ENCODE measurements at places on chromosomes 13 and 19. TPM values are rescaled to one million over a fixed set of nuclear protein-coding genes. Genes with fewer than 3 reads are reported as not detected.

GRCh38 chr13:113295776-113296175, 1.3 kb upstream of the LAMP1 start:
- peak overlapping the region; percentile 89 for H3K4me3 ChIP-seq
- peaks cover 18% of the 10 kb centered on the region for H3K27me3 ChIP-seq
- no peak for DNase-seq
- peak overlapping the region; percentile 100 for H3K27ac ChIP-seq

DNA sequence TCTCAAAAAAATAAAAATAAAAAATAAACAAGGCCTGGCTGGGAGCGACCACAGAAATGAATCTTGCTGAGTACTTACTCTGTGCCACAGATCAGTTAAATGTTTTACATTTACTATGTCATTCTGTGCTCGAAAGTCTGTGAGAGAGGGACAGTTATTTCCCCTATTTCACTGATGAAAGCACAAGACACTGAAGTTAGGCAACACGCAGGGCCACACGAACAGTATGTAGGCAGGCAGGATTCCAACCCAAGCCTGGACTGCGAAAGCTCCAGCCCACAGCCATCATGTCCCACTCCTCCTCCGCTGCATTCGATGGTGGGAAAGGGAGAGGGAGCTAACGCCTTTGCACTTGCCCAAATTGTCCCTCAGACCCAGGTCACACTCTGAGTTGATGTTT, 34.2 kb downstream of the RUBCNL start:
- no peak overlapping the region for H3K4me3 ChIP-seq
- peaks cover 23% of the 10 kb centered on the region for H3K4me1 ChIP-seq
- DNase-seq: no peak
- no peak overlapping the region for H3K27ac ChIP-seq
- peaks cover 29% of the 10 kb centered on the region for H3K36me3 ChIP-seq

GRCh38 chr19:37551129-37551993, 43.2 kb downstream of the ZNF571 start:
- peak overlapping the region; percentile 76 for H3K27ac ChIP-seq
- H3K36me3 ChIP-seq: peaks cover 44% of the 10 kb centered on the region
- peak; percentile 70 for DNase-seq

DNA sequence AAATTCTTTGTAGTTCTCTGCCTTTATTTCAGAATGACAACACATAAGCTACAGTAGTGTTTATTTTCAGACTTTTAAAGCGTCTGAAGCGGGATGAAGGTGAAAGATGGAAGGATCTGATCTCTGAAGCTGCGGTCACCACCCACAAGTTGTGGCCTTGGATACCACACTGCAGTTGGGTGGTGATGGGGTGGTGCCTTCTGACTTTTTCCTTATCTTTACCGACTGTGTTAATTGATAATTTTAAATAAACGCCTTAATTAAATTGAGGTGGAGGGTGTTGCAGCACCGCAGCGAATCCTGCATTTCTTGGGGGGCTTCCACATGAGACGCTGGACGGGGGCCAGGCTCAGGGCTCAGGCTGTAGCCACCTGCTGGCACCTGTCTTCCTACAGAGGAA, 1.3 kb downstream of the TFDP1 start:
- no peak for DNase-seq
- H3K4me1 ChIP-seq: peaks cover 46% of the 10 kb centered on the region
- peak overlapping the region; percentile 90 for H3K4me3 ChIP-seq
- H3K27ac ChIP-seq: peak overlapping the region; percentile 92

DNA sequence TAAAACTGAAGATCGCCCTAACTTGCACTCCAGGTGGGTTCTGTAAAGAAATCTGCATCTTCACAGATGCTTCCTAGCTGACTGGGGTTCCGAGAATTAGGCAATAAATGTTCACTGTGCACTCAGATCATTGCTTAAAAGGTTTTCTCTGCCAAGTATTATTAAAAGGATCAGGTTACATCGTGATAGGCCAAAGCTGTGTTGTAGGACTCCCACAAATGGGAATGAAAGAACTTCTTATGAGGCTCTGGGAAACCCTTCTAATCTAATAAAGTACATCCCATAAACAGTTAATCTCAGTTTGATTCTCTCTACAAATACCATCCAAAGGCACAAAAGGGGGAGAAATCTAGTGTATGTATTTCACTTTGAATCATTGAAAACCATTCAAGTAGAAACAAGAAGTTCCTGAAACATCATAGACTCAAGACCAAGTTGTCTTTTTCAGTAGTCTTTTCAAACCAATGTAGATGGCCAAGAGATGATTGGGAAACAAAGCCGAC, 7.1 kb upstream of the POU4F1 start:
- H3K4me3 ChIP-seq: no peak overlapping the region
- no peak for DNase-seq
- H3K27ac ChIP-seq: no peak overlapping the region
- peaks cover 4% of the 10 kb centered on the region for H3K36me3 ChIP-seq
- H3K4me1 ChIP-seq: peaks cover 51% of the 10 kb centered on the region

GRCh38 chr13:85462792-85463425, 336.3 kb downstream of the SLITRK6 start:
- no peaks in the 10 kb centered on the region for H3K4me1 ChIP-seq
- H3K36me3 ChIP-seq: no peaks in the 10 kb centered on the region
- no peaks in the 10 kb centered on the region for H3K27me3 ChIP-seq
- no peak overlapping the region for H3K27ac ChIP-seq

- H3K36me3 ChIP-seq: peaks cover 9% of the 10 kb centered on the region
- H3K27me3 ChIP-seq: no peaks in the 10 kb centered on the region
- peaks cover 66% of the 10 kb centered on the region for H3K4me1 ChIP-seq
- peak overlapping the region; percentile 96 for H3K27ac ChIP-seq
- peak; percentile 66 for DNase-seq
- H3K4me3 ChIP-seq: peak overlapping the region; percentile 95
Observed at GRCh38 chr19:18322318-18322758, 538 bp downstream of the LSM4 start.

ZNF615 gene
- total RNA-seq: 10.2 TPM

DNA sequence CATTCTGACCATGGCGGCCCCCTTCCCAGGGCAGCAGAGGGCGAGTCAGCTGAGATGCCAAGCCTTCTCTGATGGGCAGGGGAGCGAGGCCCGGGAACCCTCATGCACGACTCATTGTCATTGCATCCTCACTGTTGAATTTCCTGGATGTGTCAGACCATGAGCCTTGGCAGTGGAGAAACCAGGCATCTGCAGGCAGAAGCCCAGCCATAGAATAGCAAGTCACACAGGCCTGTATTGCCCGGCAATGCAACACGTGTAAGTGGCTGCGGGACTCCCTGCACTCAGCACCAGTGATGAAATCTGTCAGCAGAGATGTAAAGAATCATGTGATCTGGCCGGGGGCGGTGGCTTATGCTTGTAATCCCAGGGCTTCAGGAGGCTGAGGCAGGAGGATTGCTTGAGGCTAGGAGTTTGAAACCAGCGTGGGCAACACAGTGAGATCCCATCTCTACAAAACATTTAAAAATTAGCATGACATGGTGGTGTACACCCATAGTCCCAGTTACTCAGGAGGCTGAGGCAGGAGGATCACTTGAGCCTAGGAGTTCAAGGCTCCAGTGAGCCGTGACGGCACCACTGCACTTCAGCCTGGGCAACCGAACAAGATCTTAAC, 199.7 kb downstream of the KATNAL1 start:
- peaks cover 11% of the 10 kb centered on the region for H3K4me1 ChIP-seq
- no peak for DNase-seq
- no peaks in the 10 kb centered on the region for H3K36me3 ChIP-seq
- no peak overlapping the region for H3K27ac ChIP-seq
- H3K27me3 ChIP-seq: no peaks in the 10 kb centered on the region
- no peak overlapping the region for H3K4me3 ChIP-seq

TICAM1 gene
- 20.5 TPM for total RNA-seq

- no peak for DNase-seq
- peaks cover 10% of the 10 kb centered on the region for H3K36me3 ChIP-seq
- H3K27ac ChIP-seq: peak overlapping the region; percentile 11
- no peaks in the 10 kb centered on the region for H3K4me1 ChIP-seq
- no peak overlapping the region for H3K4me3 ChIP-seq
Observed at GRCh38 chr13:31814536-31814935, 75.2 kb downstream of the RXFP2 start.

HSH2D gene
- total RNA-seq: 37.2 TPM

POMP gene
- 70.8 TPM for total RNA-seq

GRCh38 chr19:1585243-1585580, 7.5 kb downstream of the MBD3 start:
- no peaks in the 10 kb centered on the region for H3K27me3 ChIP-seq
- peaks cover 3% of the 10 kb centered on the region for H3K36me3 ChIP-seq
- H3K27ac ChIP-seq: no peak overlapping the region
- H3K4me3 ChIP-seq: no peak overlapping the region
- DNase-seq: no peak

DNA sequence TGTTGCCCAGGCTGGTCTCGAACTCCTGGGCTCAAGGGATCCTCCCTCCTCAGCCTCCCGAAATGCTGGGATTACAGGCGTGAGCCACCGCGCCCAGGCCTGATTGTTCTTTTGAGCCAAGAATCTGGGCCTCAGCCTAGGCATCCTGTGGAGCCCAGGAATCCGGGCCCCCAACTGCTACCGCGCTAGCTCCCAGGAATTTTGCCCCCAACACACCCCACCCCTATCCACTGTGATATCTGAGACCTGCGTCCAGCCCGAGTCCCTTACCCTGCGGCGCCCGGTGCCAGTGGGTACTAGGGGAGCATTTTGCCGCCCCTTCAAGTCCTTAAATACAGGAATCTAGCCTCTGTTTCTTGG, 838 bp upstream of the MYADM start:
- H3K4me1 ChIP-seq: peaks cover 47% of the 10 kb centered on the region
- H3K27me3 ChIP-seq: no peaks in the 10 kb centered on the region
- H3K27ac ChIP-seq: peak overlapping the region; percentile 39
- peak overlapping the region; percentile 96 for H3K4me3 ChIP-seq

DNA sequence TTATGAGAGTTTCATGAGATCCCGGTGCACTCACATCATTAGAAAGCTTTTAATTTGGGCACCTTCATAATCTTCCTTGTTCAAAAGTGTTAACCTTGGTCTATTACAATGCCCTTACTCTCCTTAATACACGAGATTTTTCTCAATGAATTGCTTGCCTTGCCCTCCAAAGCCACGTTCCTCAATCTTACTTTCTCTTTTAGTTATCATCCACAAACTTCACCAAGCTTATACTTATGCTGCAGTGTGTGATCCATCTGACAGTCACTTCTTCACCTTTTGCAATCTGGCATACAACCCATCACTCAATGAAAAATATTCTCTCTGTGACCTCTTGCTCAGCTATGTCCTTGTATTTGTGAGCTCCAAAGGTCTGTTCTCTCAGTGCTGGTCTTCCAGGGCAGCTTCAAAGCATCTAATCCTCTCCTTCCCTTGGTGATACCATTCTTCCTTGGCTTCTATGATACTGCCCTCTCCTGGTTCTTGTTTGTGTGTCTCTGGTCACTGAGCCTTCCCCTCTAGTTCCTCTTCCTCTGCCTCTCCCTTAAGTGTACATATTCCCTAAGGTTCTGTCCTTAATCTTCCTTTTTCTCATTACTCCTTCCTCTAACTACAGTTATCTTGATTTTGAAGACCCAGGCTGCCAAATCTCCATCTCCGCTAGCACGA, 202.2 kb upstream of the STARD13 start:
- no peak overlapping the region for H3K4me3 ChIP-seq
- no peak for DNase-seq
- no peak overlapping the region for H3K27ac ChIP-seq
- no peaks in the 10 kb centered on the region for H3K4me1 ChIP-seq
- H3K36me3 ChIP-seq: no peaks in the 10 kb centered on the region

GRCh38 chr19:24101459-24102115, 14.6 kb downstream of the ZNF254 start:
- H3K27me3 ChIP-seq: no peaks in the 10 kb centered on the region
- H3K36me3 ChIP-seq: peaks cover 21% of the 10 kb centered on the region
- H3K27ac ChIP-seq: no peak overlapping the region
- peaks cover 11% of the 10 kb centered on the region for H3K4me1 ChIP-seq

DNA sequence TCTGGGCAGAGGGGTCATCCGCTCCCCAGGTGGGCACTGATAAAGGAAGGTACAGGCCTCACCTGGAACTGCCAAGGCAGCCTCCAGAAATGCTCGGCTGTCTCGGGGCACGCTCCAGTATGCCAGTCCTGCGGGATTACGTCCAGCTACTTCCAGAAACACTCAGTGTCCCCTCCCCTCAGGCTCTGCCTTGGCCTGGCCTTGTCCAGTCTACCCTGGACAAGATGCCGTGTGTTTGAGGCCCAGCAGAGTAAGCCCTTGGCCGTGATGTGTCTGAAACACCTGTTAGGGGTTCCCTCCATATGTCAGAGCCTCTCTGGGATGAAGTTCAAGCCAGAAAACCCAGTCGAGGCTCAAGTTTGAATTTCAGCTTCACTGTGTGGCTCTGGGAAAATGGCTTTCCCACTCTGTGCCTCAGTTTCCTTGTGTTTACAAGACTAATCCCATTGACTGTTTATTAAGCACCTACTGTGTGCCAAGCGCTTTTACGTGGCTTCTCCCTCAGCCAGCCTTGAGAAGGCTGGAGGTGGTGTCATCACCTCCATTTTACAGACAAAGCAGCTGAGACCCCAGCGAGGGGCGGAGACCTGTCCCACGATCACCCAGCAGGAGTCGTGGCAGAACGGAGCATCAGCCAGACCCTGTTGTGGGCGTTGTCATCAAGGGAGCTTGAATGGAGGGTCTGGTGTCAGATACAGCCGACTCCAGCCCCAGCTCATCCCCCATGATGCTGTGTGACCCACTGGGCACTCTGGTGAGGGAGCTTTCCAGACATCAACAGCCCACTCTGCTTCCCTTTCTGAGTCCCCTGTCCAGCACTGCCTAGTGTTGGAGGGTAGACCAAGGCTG, 2.0 kb upstream of the PIK3R2 start:
- peaks cover 24% of the 10 kb centered on the region for H3K4me1 ChIP-seq
- H3K27ac ChIP-seq: peak overlapping the region; percentile 64
- DNase-seq: no peak
- peak overlapping the region; percentile 79 for H3K4me3 ChIP-seq
- H3K36me3 ChIP-seq: peaks cover 4% of the 10 kb centered on the region

- H3K27me3 ChIP-seq: peaks cover 14% of the 10 kb centered on the region
- no peaks in the 10 kb centered on the region for H3K36me3 ChIP-seq
- H3K4me1 ChIP-seq: no peaks in the 10 kb centered on the region
Observed at GRCh38 chr13:39273953-39274738, 235.9 kb downstream of the NHLRC3 start.

- peaks cover 9% of the 10 kb centered on the region for H3K36me3 ChIP-seq
- no peak for DNase-seq
- H3K4me1 ChIP-seq: no peaks in the 10 kb centered on the region
- no peak overlapping the region for H3K4me3 ChIP-seq
- H3K27ac ChIP-seq: no peak overlapping the region
Observed at GRCh38 chr13:77789376-77789775, 91.9 kb downstream of the SLAIN1 start.

- H3K4me3 ChIP-seq: no peak overlapping the region
- no peaks in the 10 kb centered on the region for H3K4me1 ChIP-seq
- peaks cover 6% of the 10 kb centered on the region for H3K27me3 ChIP-seq
- no peak for DNase-seq
- no peaks in the 10 kb centered on the region for H3K36me3 ChIP-seq
Observed at GRCh38 chr13:44149821-44150220, 223.8 kb upstream of the SERP2 start.

- peaks cover 5% of the 10 kb centered on the region for H3K4me1 ChIP-seq
- no peaks in the 10 kb centered on the region for H3K36me3 ChIP-seq
- H3K4me3 ChIP-seq: no peak overlapping the region
- peaks cover 28% of the 10 kb centered on the region for H3K27me3 ChIP-seq
Observed at GRCh38 chr13:31962731-31963370, 68.7 kb upstream of the FRY start.

Data from activated T-cell treated with anti-CD3 and anti-CD28 coated beads, Interleukin-2, amount 50 U/mL, for 72 hours (primary cell).